Naive thymus-derived CD4-positive, alpha-beta T cell (primary cell): ENCODE measurements at places on chromosomes 5 and 9. TPM values are rescaled to one million over a fixed set of nuclear protein-coding genes. Genes with fewer than 3 reads are reported as not detected.

DNA sequence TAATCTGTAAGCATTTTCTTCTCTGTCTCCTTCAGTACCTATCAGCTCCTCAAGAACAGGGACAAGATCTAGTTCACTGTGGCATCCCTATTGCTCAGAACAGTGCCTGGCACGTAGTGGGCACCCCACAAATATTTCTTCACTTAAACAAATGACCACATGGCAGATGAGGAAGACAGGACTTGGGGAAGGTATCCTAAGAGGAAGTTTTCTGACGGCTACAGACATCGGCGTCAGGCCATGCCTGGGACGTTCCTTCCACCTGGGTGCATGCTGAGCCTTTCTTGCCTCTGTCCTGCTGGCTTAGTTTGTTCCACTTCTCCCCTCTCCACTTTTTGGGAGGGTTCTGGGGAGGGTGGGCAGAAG, 60.2 kb downstream of the NEURL1B start:
- no peak for DNase-seq

- DNase-seq: no peak
Observed at GRCh38 chr5:143014017-143014651, 244.0 kb downstream of the ARHGAP26 start.

DNA sequence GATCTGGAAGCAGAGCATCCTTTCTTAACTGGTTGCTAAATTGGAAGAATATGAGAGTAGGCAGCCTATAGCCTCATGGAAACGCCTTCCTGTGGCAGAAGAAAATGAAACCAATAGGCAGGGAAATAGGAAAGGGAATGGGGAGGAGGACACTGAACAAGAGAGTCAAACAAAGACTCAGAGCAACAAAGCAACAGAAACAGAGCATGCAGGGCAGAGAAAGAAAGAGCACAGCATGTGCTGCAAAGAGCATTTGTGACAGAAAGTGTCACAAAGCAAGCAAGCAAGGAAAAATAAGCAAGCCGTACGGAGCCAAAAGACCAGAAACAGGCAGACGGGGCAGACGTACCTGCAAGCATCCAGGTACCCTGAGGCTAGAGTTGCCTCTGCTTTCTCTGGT, 123.1 kb downstream of the RAPGEF6 start:
- no peak for DNase-seq

GRCh38 chr9:131630205-131630831, 85.0 kb downstream of the PRRT1B start:
- DNase-seq: no peak

GRCh38 chr9:92188969-92189781, 74.0 kb upstream of the SPTLC1 start:
- DNase-seq: peak; percentile 18

- no peak for DNase-seq
Observed at GRCh38 chr9:72919246-72919945, 33.5 kb downstream of the ALDH1A1 start.

- no peak for DNase-seq
Observed at GRCh38 chr5:1805326-1805725, 4.1 kb downstream of the NDUFS6 start.

DNA sequence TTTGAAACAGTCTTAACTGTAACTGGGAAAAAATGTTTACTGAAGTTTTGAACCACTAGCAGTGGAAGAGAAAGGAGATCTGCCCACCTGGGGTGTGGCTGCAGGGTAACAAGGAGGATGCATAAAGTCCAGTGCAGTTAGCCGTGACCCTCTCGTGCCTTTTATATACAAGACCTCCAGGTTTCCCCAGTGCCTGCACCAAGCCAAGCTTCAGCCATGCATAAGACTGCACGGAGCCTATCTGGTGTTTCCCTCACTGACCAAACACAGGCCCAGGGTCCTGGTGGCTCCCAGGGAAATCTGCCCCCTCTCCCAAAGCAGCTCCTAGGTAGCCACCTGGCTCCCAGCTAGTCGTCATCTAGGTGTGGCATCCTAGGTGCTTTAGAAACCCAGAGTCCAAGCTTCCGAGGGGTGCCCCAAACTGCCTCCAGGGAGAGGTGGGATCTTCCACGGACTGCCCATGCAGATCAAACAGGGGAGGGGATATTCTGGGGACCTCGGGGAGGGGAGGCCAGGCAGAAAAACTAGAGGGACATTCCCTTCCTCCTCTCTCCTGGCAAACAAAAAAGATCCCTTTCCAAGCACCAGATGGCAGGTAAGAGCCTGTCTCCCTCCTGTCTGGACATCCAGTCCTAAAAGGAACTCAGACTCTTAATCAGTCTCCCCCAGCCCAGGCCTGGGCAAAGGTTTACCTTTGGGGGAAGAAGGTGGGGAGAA, 2.7 kb downstream of the SHB start:
- no peak for DNase-seq

DNA sequence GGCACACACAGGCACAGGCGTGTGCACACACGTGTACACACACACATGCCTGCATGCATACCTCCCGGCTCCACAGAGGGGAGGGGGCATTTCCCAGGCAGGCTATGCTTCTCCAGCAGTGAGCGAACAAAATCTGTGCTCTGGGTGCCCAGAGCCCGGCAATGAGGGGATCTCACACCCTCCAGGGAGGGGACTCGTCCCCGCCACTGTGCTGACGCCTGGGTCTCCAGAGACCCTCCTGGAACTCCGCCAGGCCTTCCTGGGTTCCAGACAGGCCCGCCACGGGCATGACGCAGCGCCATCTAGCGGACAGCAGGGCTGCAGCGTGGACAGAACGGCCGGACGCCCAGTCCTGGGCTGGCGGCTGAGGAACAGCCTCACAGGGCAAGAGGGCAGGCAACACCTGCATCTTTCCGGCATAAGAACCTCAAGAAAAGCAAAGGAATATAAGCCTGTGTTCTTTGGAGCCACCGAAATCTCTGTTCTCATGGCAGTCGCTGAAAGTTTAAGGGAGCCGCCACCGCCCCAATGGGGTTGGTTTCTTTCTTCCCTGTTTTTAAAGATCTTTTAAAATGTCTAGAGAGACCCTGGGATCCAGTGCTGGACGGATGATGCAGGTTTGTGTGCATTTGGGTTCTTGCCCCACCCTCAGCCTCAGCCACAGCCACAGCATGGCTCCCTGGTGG, 135.6 kb upstream of the PPP1R26 start:
- DNase-seq: peak; percentile 63

DNA sequence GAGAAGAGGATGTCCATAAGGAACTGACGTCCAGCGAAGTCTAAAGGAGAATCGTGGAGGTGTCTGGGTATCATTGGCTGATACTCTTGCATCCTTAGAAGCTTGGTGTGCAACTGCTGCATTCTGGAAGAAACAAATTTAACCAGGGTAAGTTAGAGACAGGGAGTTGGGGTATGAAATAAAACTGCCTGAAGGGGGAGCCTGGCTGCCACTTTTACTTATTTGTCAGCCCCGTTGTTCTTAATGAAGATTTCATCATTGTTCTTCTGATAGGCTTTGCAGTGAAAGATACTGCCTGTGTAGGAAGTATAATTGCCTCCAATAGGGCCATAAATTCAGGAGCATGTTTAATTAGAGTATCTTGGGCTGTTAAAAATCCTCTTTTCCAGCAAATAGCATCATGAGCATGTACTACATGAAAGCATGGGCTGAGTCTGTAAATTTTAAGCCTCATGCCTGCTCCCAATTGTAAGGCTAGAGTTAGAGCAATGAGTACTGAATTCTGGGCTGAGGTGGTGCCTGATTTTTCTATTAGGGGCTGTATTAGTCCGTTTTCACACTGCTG, 1264.5 kb upstream of the ACO1 start:
- DNase-seq: peak; percentile 66

DNA sequence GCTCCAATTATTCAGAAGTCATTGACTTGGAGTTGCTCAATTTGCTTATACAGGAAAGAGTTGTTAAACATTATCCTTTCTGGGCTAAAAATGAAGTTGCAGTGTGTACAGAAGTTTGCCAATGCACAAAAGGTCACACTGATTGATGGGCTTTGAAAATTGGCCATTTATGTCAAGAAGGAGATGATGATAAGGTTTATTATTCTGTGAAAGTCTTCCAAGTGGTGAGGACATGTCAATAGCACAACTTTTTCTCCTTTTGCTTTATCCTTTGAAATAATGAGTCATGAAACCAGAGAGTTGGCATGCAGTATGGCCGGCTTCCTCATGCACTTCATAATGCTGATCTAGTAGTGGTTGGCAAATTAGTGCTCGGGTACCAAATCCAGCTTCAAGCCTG, 848.5 kb upstream of the WWC1 start:
- no peak for DNase-seq

- no peak for DNase-seq
Observed at GRCh38 chr5:173472784-173473278, 143.6 kb downstream of the BOD1 start.

- no peak for DNase-seq
Observed at GRCh38 chr5:308672-309271, 12.7 kb upstream of the AHRR start.

DNA sequence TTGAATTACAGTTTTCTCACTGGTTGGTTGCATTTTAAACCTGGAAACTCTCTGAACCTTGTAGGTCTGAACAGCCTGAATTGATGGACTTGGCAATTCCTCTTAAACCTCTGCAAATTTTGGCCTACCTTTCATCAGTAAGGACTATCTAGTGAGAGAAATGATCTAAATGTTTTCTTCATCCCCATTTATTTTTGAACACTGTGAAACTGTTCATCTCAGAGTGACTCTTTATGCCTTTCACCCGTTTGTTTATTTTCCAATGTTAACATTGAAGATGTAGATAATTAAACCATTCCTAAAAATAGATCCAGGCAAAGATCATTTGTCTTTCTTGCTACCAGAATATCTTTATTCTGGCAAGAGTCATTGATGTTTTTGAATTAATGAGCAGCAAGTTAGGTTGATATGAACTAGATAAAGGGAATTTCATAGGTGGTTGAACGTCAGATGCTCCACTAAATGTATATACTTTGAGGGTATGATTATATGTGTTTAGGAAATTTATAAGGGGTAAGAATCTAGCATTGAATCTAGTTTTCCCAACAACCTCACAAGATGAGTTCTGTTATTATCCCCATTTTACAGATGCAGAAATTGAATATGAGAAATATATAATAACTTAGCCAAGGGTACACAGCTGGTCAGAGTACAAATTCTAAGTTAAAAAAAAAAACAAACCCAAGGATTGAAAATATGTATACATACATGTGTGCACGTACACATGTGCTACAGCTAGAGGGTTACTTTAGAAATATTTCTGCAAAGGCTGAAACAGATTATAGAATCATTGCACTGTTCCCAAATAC, 3.4 kb downstream of the CPEB4 start:
- DNase-seq: no peak

GRCh38 chr5:5178136-5178535, 38.0 kb downstream of the ADAMTS16 start:
- DNase-seq: no peak

GRCh38 chr9:126480813-126481212, 132.9 kb upstream of the LMX1B start:
- no peak for DNase-seq

DNA sequence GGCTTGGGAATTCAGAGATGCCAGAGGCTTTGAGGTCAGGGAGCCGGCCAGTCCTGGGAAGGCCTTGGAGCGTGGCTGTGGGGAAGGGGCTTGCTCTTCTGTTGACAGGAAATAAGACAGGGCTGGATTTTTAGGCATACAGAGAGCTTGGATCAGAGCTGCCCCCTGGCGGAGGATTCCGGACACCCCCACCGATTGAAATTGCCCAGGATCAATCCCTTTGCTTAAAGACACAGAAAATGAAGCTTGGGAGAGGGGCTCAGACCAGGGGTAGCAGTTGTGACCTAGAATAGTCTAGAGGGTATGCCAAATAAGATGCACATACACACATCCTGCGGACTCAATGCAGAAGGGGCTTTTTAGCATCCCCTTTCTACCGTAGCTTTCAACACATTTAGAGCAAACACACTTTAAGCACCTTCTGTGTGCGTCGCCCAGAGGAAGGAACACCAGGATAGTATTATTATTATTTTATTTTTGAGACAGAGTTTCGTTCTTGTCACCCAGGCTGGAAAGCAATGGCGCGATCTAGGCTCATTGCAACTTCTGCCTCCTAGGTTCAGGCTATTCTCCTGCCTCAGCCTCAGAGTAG, 1.7 kb upstream of the NTMT1 start:
- DNase-seq: peak; percentile 64

- DNase-seq: no peak
Observed at GRCh38 chr5:94314460-94315131, 303.8 kb downstream of the KIAA0825 start.

DNA sequence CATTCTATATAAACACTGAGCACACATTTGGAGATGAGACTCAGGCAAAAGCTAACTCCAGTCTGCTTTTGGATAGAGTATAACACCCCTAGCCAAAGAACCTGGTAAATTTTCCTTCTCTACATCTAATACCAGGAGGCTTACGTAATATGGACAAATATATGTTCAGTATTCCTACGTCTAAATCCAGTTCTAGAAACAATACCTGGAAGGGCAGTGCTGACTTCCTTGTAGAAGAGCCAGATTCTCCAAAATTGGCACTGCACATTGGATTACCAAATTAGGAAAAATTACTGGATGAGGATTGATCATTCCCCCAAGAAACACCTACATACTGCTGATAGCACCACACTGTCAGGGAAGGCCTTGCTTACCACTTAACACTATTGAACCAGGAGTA, 247.4 kb downstream of the SAXO1 start:
- no peak for DNase-seq

GRCh38 chr5:41338136-41338675, 124.9 kb upstream of the C6 start:
- no peak for DNase-seq

DNA sequence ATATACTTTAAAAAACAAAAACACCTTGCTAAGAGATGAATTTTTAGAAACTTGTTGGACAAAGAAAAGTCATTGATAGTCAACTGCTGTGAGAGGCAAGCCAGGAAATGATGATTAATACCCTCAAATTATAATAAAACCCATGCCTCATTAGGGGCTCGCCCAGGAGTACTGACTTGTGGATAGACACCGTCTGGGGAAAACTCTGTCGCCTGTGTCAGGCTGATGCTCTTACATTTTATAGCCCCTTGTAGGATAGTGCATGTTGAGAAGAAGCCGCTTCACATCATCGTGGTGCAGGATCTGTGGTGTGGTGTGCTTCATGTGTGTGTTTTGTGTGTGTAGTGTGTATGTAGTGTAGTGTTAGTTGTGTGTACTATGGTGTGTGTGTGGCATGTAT, 39.1 kb downstream of the SYK start:
- no peak for DNase-seq

- no peak for DNase-seq
Observed at GRCh38 chr5:36679221-36679989, 73.0 kb downstream of the SLC1A3 start.

GRCh38 chr9:124349675-124350493, 65.4 kb downstream of the PSMB7 start:
- DNase-seq: no peak

GRCh38 chr9:134214766-134215419, 50.5 kb upstream of the RNU6ATAC start:
- no peak for DNase-seq

SNX2 gene
- 98.6 TPM for polyA plus RNA-seq

TSSK1B gene
- not detected for polyA plus RNA-seq

GLDC gene
- not detected for polyA plus RNA-seq

TAF11L10 gene
- not detected for polyA plus RNA-seq

PTPRD gene
- polyA plus RNA-seq: not detected

AGXT2 gene
- not detected for polyA plus RNA-seq

NRARP gene
- not detected for polyA plus RNA-seq

SPINK5 gene
- polyA plus RNA-seq: not detected

LRRC19 gene
- not detected for polyA plus RNA-seq

NR5A1 gene
- not detected for polyA plus RNA-seq

IL3 gene
- polyA plus RNA-seq: not detected

MAN2A1 gene
- 24.9 TPM for polyA plus RNA-seq

PCDHA7 gene
- not detected for polyA plus RNA-seq

TOR4A gene
- polyA plus RNA-seq: not detected

SPINK13 gene
- polyA plus RNA-seq: not detected

TMC1 gene
- polyA plus RNA-seq: not detected

TAF11L7 gene
- not detected for polyA plus RNA-seq

PCDHB14 gene
- not detected for polyA plus RNA-seq
